ENCODE measurements at places on chromosomes 2 and 18. TPM values are rescaled to one million over a fixed set of nuclear protein-coding genes. Genes with fewer than 3 reads are reported as not detected.

GRCh38 chr2:96913398-96914202, 43.7 kb upstream of the SEMA4C start:
- DNase-seq = no peak

Gene KIAA2012
- not detected for total RNA-seq

Gene AP1S3
- total RNA-seq = 1.2 TPM

Gene USP40
- 31.9 TPM for total RNA-seq

Gene DPP4
- total RNA-seq = 5.1 TPM

DNA sequence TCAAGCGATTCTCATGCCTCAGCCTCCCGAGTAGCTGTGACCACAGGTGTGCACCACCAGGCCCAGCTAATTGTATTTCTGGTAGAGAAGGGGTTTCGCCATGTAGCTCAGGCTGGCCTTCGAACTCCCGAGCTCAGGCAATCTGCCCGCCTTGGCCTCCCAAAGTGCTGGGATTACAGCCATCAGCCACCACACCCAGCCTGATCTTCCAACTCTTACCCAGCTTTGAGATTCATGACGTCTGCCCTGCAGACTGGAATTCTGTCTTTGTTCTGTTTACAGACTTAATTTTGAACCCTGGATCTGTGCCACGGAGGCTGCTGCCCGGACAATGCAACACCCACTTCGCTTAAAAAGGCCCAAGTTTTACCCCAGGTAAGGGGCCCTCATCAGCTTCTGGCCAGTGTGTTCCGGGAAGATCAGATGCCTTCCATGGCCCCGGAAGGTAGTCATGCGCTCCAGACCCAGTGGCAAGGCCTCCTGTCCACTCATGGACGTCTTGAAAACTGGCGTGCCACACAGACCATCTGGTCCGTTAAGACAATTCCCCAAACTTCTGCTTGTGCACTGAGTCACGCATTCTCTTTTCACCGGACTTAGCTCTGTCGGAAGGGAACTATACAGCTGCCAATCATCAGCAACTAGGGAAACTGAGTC, 5.5 kb downstream of the PXDN start:
- peak; percentile 79 for DNase-seq

Gene C2orf69
- total RNA-seq = 16.5 TPM

- DNase-seq = no peak
Observed at GRCh38 chr2:205814039-205814364, 131.7 kb downstream of the NRP2 start.

Gene TMEM214
- total RNA-seq = 69.8 TPM
